Activated effector memory CD4-positive, alpha-beta T cell treated with Interleukin-2 at 50 U/mL for 16 hours (primary cell): ENCODE measurements at places on chromosomes 5 and 9.
A peak's percentile ranks its signal among the peaks of the same experiment; 100 is the strongest.

- DNase-seq = no peak
Observed at GRCh38 chr5:78659714-78660113, 11.1 kb upstream of the LHFPL2 start.

GRCh38 chr9:76456202-76456926 lies 2.6 kb upstream of the GCNT1 start:
- peak; percentile 31 for DNase-seq

DNA sequence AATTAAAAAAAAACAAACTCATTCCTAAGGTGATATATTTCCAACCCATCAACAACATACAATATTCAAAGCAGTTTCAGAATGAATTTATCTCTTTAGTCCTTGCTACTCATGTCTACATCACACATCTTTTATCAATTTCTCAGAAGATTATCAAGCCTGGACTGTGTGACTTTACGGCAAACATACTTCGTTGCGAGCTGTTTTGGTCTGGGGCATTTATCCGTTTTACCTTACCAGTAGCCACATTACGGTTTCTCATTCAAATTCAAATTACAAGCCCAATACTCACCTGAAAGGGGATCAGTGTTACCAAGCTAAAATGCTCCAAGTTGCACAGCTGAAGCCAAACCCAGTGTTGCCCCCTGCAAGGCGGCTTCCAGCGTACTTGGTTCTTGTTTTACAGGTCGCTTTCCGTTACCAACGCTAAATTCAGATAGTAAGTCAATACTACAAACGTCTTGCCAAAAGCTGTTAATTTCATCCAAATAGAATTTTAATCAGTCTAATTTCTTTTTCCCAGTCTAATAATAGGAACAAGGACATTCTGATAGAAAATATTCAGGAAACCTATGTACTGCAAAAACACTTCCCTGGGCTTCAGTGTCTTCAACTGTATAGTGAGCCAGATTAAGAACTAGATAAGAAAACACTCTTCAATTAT lies 1.8 kb downstream of the HNRNPH1 start:
- DNase-seq = no peak

GRCh38 chr5:139272471-139273321 lies 20.8 kb upstream of the MATR3 start:
- DNase-seq = no peak

- DNase-seq = no peak
Observed at GRCh38 chr9:89362647-89363310, 44.5 kb downstream of the SECISBP2 start.

DNA sequence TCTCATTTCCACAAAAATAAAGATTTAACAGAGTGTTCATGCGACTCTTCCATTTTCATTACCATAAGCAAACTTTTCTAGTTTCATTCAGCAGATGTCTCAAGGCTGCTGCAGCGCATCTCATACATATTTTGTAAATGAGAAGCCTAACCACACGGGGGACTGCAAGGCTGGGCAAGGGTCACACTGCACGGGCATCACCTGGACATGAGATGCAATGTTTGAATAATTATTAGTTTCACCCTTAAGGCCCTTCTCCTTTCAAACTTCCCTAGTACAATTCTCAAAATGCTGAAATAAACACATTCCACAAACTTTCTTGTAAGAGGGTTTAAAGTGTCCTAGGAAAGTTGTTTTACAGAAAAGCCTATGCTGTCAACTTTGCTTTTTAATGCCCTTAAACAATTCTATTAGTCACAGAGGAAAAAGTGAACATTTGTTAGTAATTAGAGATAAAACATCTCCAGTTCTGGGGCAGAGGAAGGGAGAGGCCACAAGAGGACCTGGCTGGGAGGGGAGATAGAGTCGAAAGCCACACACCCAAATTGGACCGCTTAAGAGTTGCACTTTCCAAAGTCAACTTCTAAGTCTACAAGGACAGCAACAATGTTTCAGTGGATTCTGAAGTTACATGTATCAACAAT lies 1.3 kb downstream of the DENND1A start:
- DNase-seq = no peak

DNA sequence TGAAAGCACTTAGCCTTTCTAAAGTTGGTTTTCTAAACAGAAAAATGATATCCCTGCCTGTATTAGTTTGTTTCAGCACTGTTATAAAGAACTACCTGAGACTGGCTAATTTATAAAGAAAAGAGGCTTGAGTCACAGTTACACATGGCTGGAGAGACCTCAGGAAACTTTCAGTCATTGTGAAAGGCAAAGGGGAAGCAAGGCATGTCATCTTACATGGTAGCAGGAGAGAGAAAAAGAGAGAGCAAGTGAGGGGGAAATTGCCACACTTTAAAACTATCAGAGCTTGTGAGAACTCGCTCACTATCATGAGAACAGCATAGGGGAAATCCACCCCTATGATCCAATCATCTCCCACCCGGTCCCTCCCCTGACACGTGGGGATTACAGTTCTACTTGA lies 64.9 kb downstream of the FAM170A start:
- DNase-seq = no peak

DNA sequence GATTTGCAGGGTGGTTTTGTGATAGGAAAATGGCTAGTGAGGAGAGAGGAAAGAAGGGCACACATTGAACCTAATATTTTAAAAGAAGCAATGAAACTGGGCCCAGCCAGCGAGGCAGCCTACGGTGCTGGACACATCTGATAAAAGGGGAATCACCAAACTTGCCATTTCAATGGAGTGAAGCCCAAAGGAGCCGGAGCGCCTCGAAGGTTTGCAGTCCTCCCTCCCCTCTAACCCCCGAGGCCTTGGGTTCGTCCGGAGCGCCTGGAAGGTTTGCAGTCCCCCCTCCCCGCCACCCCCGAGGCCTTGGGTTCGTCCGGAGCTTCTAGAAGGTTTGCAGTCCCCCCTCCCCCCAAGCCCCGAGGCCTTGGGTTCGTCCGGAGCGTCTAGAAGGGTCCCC lies 132.6 kb downstream of the TENT4A start:
- DNase-seq = no peak
